Umbilical cord (tissue), 2 donors: ENCODE measurements at places on chromosomes 12 and 14. TPM values are rescaled to one million over a fixed set of nuclear protein-coding genes. Genes with fewer than 3 reads are reported as not detected.

KCNK13 gene
- 3.6 TPM for total RNA-seq

AMN gene
- total RNA-seq, result not detected

KRT3 gene
- total RNA-seq, result not detected

SLC6A13 gene
- 11.1 TPM for total RNA-seq

DNA sequence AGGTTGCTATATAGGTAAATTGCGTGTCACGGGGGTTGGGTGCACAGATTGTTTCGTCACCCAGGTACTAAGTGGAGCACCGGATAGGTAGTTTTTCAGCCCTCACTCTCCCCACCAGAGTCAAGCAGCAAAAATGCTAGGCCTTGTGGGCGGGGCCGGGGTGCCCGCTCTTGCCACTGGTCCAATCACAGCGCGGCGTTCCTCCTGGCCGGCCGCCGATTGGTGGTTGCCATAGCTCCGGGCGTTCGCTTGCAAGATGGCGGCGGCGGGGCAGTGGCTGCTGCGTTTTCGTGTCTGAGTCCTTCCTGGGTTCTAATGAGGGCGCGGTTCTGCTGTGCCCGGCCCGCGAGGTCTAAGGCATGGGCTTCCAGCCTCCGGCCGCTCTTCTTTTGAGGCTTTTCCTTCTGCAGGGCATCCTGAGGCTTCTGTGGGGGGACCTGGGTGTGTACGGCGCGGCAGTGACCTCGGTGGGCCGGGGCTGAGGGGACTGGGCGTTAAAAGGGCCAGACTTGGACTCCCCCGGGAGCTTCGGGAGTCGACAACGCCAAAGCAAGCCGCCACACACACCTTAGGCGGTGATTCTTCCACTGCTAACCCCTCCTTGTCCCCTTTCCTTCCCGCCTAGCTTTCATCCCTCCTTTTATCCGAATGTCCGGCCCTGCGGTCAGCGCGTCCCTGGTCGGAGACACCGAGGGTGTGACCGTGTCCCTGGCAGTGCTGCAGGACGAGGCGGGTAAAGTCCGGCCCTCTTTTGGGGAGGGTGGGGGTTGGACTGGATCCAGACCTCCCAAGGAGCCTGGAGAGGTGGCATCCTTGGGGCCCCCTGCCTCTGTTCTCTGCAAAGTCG lies at the start of gene TCTN2:
Gene TCTN2, plus strand, starts transcription at position 232 of the 847 bp plus-strand sequence. Its CDS starts 128 bp downstream, at position 360.
- peak; percentile 95 for DNase-seq

DNA sequence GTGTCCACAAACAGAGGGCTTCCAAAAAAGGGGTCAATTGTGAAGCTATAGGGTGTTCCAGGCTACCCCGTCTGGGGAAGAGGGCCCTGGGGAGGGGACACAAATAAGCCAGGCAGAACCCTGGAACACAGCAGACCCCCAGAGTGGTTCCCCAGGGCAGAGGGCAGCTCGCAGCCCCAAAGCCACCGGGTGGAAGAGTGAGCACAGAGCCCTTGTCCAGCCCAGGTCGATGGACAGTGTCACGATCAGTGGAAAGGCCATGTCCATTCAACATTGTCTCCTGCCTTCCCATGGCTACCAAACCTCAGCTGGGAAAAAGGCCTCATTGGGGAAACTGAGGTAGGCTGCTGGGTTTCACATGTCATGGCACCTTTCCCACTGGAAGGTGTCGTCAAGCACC lies 131.4 kb downstream of the DICER1 start:
- no peak for DNase-seq

- DNase-seq, result no peak
These were observed 11.0 kb downstream of the PTGER2 start for GRCh38 chr14:52325126-52325525.

- DNase-seq, result no peak
These were observed 148.1 kb downstream of the KIF26A start for GRCh38 chr14:104286496-104286895.

GRCh38 chr12:87804386-87804785 lies 224.8 kb downstream of the C12orf50 start:
- DNase-seq, result no peak

DNA sequence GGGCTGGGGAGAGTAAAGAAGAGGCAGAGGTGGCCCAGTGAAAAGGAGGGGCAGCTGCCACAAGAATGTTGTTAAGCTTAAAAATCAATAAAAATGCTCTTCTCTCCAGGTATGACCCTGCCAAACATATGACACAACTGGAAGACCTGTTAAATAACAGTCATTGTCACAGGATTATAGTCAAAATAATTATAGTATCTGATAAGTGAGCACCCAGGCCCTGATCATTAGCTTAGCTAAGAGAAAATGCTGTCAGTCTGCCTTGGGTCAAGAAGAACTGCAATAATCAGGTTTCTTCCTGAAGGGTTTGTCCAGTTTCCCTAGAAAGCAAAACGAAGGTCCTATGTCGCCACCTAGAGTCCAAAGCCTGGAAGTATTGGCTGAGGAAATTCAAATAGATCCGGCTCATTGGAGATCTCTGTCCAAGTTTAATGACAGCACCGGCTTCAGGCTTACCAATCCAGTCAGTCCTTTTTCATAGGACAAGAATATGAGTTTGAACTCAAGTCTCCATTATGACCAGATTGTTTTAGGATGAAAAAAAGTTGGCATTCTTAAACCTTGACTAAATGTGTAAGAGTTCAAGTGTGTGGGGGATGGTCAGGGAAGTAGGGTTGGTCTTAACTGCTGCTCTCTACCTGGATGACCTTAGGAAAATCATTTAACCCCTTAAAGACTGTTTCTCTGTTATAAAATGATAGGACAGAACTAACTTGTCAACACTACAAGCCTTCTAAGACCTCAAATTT lies 22.5 kb upstream of the NKX2-8 start:
- peak; percentile 84 for DNase-seq

DNA sequence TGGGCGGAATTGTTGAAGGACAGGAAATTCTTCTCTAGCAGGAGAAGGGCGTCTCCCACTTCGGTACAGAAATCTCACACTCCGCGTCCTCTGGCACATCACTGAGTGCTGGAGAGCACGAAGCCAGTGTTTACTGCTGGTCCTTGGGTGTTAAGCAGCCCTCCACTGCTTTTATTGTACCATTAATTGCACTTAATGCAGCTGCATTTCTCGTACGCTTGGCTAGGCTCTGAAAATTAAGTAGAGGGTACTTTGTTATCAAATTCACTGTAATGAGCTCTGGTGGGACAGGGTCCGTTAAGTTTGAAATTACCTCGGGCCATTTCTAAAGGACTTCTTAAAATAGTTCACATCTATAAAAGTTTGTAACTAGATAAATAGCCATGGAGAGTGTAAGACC lies 411.2 kb downstream of the NPAS3 start:
- no peak for DNase-seq

DNA sequence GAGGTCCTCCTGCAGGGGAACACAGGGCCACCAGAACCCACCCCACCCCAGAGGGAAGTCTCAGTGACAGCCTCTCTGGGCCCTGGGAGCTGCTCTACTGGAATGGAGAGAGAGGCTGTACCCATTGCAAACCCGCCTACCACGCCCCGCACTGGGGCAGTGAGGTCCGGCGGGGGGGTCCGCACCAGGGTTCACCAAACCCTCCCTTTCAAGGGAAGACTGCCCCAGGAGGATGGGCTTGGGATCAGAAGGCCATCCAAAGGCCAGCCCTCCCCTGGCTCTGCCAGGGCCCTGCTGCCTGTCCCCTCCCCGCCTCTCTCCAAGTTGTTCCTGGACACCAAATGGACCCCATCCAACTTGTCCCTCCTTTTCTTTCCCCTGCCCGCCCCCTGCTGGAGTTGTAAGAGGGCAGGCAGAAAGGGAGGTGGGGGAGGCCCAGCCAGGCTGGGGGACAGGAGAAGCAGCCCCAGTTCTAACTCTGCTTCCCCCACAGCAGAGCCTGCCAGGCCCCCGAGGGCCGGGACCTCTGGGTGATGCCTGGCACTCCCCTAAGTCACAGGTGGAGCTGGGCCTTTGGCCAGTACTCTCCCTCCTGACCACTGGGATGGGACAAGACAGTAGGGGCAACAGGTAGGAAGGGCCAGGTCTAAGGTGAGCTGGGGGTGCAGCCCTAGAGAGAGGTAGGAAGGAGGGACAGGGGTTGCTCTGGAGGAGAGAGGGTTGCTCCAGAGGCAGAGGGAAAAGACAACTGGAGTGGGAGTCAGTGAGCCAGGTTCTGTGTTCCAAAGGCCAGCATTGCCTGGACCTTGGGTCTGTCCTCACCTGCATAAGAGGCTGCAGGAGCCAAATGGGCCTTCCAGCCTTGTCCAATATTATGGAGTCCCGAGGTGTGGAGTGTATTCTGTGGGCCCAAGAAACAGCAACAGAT lies 3.2 kb upstream of the DIO3 start:
- DNase-seq, result peak; percentile 26

- peak; percentile 68 for DNase-seq
These were observed 181.3 kb downstream of the RMST start for GRCh38 chr12:97643924-97644323.

DNA sequence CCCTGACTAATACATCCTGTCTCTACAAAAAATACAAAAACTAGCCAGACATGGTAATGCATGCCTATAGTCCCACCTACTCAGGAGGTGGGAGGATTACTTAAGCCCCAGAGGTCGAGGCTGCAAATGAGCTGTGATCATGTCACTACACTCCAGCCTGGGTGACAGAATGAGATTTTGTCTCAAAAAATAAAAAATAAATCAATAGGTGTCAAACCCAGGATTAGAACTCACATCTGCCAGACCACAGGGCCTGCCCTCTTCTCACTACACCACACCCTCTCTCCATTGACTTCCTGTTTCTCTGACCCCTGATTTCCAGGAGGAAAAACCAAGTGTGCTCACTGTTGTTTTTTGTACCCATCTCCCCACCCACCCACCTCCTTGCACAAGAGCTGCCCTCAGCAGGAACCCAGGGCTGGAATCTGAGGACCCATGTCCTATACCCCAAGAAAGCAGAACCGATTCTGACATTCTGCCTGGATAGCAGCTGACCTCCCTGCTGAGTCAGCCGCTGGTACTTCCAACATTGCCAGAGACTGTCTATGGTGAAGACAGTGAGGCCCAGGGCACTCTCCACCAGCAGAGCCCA lies 6.2 kb downstream of the CMKLR1 start:
- peak; percentile 56 for DNase-seq

- no peak for DNase-seq
These were observed 14.6 kb upstream of the DENND5B start for GRCh38 chr12:31605531-31605930.

GRCh38 chr12:79557690-79558315 lies 133.0 kb downstream of the PAWR start:
- DNase-seq, result no peak

- peak; percentile 94 for DNase-seq
These were observed 790 bp upstream of the GPR19 start for GRCh38 chr12:12696562-12697383.

- DNase-seq, result no peak
These were observed 378.9 kb upstream of the PRICKLE1 start for GRCh38 chr12:42968426-42968825.

DNA sequence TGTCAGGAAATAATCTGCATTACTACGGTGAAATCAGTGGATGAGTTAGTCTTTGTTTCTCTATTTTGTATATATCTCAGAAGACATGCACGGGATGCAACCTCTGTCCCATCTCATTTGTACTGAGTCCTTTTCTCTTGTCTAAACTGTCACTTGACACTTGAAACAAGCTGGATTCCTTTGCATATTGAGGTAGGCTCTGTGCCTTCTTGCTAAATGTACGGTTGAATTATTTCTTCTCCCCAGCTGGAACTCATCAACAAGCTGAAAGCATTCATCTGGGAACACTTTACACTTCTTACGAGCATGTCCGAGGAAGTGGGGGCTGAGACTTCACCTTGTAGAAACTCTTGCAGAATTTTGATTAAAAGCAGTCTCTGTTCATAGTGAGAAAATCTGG lies 119.5 kb downstream of the VEZT start:
- DNase-seq, result no peak
